ENCODE measurements at places on chromosomes 5 and 9.

GRCh38 chr5:161311965-161312364 is 234.6 kb downstream of the GABRB2 start:
- DNase-seq = no peak

DNA sequence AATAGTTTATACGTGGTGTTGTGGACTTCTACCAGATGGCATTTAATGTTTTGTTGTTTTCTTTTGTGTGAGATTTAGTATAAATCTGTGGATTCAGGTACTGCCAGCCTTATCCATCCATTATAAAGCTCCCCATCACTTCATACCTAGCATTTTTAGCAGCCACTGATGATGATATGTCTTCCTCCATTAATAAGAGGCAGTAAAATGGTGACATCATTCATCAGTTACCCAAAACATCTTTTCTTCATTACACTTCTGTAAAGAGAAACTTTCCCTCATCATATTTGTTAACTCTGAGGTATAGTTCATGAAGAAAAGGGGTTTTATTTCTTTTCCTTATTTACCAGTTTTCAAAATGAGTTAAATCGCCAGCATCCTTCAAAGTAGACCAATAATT is 19.4 kb downstream of the CHD1 start:
- no peak for DNase-seq

GRCh38 chr5:74382123-74382855 is 258.2 kb downstream of the ENC1 start:
- DNase-seq = no peak

DNA sequence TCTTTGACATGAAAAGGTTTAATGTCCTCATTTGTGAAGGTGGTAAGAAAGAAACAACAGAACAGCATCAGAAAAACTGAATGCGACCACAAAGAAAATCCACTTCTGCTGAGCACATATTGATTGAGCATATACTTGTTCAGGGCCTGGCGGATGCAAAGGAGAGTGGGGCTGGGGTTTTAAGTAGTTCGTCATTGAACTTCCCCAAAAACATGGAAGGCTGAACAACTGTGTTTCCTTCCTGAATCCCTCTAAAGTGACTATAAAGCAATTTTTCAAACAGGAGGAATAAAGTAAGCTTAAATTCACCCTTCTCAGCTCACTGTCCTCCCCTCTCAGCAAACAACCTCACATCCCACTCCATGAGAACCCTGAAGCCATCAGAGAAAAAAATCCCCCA is 262.9 kb downstream of the AGTPBP1 start:
- no peak for DNase-seq

GRCh38 chr5:73103870-73104299 is 16.5 kb upstream of the TMEM171 start:
- no peak for DNase-seq

- DNase-seq = no peak
Observed at GRCh38 chr9:100589582-100589981, 11.7 kb downstream of the CAVIN4 start.

Measured in NCI-H1694 treated with DMSO at 0.1 percent for 48 hours (cell line).